ENCODE measurements at places on chromosomes 2 and 18.

DNA sequence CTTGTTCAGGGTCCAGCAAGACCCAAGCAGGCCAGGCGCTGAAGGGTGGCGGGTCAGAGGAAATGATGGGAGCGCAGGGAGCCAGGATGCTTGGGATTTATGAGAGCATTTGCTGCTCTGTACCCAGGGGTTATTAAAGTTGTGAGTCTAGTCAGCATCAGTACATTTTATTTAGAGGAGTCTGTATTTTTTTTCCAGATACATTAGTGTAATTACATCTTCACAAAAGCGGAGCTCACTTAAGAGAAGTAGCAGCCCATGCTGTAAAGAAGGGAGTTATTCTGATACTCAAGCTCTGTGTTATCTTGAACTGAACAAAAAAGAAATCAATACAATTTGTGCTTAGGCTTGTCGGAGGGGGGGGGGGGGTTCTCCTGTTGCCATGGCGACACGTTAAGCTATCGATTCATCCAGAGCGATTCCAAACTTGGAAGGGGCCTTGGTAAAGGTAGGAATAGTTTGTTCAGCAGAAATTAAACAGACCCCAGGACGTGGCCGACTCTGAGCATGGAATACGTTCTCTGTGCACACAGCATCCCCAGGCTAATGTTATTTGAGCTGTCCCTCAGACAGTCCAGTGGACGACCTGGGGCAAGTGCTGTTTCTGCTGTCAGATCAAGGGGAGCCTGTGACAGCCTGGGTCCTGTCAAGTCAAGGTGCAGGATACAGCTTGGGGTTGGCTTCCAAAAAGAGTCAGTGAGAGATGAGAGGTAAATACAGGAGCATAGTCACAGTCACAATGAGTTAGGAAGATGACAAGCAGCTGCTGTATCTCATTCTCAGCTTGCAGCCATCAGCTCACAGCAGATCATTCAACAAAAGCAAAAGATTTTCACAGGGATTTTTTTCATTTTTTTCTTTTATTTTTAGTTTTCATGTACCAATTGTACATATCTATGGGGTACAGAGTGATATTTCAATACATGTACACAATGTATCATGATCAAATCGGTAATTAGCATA is 387.6 kb downstream of the DCDC2C start:
- no peak for DNase-seq

DNA sequence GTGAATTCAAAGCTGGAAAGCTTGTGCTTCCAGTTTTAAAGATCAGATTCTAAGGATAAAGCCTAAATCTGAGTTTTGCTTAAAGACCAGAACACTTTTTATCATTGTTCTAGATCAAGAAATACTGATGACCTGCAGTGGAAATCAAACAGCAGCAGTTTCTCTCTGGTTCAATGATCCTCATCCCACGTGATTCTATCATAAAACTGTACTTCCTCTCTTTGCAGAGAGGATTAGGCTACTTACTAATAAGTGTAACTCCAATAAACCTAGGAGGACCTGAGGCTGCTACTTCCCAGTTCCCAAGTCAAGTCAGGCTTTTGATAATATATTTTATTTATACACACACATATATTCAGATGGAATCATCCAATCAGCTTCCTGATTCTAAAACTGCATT is 81.9 kb downstream of the TCF4 start:
- no peak for DNase-seq

- DNase-seq: no peak
Observed at GRCh38 chr18:13447621-13448334, 229.2 kb downstream of the LDLRAD4 start.

DNA sequence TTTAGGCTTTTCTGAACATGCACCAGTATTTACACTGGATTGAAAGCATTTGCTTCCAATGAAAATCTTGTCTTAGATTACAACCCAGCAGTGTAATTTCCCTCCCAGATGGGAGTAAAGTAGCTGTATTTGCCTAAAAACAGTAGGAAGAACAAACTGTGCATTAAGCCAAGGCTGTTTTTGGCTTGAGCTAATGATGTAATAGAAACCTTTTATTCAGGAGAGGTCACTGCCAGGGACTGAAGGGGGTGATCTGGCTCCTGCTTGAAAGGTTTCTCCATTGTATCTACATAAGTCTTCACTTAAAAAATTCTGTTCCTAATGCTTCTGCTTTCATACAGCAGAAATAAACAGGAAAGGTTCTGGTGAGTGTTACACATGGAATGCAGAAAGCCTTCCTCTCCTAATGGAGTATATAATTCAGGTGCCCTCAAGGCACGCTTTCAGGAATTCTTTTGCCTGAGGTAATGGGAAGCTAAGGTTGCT is 74.4 kb downstream of the MEIS1 start:
- DNase-seq: no peak

DNA sequence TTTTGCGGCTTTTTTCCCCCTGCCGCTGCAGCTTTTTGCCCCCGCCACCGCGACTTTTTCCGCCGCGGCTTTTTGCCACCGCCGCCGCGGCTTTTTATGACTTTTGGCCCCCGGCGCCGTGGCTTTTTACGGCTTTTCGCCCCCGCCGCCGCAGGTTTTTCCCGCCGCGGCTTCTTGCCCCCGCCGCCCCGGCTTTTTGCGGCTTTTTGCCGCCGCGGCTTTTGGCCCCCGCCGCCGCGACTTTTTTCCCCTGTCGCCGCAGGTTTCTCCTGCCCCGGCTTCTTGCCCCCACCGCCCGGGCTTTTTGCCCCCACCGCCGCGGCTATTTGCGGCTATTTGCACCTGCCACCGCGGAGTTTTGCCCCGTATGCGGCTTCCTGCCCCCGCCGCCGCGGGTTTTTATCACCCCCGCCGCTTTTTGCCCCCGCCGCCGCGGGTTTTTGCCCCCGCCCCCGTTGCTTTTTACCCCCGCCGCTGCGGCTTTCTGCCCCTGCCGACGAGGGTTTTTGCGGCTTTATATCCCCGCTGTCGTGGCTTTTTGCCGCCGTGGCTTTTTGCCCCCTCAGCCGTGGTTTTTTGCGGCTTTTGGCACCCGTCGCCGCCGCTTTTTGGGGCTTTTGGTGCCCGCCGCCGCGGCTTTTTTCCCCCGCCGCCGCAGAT is 2750.9 kb downstream of the RPIA start:
- DNase-seq: no peak

DNA sequence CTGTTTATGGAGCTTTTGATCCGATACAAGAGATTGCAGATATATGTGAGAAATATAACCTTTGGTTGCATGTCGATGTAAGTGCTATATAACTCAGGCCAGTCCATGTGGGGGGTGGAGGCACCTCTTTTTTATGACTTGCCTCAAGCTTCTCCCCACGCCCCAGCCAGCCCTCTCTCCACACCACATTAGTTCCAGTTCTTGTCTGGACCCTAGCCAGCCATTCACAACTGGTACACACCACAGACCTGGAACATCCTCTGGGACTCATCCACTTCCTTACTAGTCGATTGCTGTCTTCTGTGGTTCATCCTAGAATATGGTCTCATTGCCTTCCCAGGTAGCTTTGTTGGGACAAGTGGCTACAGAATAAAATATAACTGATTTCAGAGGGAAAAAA is 31.0 kb downstream of the GAD1 start:
- DNase-seq: no peak

DNA sequence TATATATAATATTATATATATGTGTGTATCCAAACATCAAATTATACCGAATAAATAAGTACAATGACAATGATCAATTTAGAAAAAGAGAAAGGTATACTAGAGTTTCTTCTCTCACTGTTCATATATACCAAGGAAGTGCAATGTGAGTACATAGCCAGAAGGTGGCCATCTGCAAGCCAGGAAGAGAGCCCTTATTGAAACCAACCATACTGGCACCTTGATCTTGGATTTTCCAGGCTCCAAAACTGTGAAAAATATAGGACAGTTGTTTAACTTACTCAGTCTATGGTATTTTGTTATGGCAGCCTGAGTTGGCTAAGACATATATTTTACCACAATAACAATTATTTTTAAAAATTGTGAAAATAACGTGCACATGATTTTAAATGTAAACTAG is 1490.2 kb upstream of the SLC39A10 start:
- DNase-seq: no peak

- no peak for DNase-seq
Observed at GRCh38 chr2:238382381-238382781, 44.3 kb upstream of the ASB1 start.

- DNase-seq: no peak
Observed at GRCh38 chr2:64978514-64979268, 10.5 kb upstream of the SLC1A4 start.

DNA sequence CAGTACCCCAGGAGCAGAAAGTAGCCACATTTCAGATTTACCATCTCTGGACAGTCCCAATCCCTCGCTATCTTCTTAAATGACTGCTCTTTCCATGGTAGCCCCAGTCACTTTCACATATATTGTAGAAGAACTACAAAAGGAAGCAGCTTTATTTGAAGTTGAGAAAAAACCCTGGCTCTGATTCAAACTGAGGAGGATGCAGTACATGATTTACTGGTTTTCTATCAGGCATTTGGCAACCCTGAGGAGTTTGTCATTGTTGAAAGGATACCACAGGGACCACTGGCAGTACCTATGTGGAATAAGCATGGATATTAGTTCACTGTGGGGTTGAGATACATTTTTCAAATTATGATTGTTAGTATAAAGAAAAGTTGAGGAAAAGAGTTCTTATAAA is 640.9 kb upstream of the SETBP1 start:
- DNase-seq: no peak

DNA sequence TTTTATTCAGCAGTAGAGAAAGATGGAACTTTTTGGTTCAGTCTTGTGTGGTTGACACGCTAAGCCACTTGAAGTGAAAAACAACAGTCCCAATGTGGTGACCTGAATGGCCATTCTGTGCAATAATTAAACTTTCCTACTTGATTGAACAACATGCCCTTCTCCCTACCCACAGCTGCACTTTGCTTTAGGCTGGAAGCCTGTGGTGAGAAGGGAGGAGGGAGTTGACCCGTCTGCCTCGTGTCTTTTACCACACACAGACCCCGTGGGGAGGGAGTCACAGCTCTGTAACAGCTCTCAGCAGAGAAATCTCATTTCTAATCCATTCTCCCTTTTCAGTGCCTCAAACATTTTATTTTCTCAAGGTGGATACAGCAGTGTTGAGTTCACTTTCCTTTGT is 138.2 kb upstream of the PKDCC start:
- DNase-seq: no peak

- DNase-seq: no peak
Observed at GRCh38 chr2:200847269-200847668, 17.2 kb downstream of the CLK1 start.

DNA sequence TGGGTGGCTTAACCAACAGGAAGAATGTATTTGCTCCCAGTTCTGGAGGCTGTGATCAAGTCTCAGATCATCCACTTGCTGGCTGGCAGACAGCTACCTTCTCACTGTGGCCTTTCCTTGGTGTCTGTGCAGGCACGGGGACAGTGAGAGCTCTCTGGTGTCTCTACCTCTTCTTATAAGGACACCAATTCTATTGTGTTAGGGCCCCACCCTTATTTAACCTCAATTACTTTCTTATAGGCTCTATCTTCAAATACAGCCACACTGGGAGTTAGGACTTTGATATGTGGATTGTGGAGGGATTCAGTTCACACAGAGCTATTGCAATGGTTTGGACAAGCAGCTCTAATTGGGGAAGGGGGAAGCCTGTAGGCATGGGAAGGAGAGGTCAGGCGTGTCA is 25.3 kb upstream of the IL1RN start:
- no peak for DNase-seq

- no peak for DNase-seq
Observed at GRCh38 chr18:63994783-63995399, 25.0 kb downstream of the SERPINB8 start.

DNA sequence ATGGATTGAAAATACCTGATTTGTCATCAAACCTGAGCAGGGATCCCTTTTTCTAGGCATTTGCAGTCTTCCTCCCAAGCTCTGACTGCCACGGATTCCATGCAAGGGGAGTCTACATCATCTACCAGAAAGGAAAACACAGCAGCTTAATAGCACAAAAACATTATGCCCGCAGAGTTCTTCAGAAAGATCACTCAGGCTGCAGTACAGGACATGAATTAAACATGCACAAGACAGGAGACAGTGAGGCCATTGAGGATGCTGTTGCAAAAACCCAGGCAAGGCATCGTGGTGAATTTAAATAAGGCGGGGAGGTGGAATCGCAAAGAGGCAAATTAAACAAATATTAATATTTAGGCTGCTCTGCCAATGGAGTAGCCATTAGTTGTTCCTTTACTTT is 88.5 kb downstream of the MRPS9 start:
- no peak for DNase-seq

GRCh38 chr2:165155152-165155551 is 48.7 kb downstream of the SCN3A start:
- no peak for DNase-seq

DNA sequence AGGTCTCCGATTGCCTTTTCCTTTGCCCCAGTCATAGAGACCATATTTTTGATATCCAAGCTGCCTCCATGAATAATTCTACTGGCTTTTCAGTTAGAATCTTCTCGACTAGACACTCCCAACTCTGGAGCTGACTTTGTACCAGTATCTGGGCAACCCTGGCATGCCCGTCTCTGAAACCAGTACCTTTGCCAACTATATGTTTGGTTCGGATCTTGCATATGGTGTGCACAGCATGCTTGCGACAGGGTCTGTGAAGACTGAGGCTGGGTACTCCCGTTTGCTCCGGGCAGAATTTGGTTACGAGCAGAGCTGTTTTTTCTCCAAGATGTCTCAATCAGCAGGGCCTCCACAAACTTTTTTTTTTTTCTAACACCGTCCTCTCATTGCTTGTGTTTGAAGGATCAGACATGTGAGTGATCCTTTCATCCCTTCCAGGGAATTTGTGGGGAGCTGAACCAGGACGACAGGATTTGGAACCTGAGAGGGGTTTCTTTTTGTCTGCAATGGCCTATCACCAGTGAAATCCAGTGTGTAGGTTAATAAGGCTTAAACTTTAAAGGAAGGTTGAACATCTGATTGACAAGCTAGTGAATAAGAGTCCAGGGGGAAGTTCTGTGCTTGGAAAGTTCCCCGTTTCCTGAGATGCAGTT is 322.3 kb downstream of the MYCN start:
- no peak for DNase-seq

Measured in activated T-helper 9 cell treated with anti-CD3 and anti-CD28 coated beads, Interleukin-2, amount 50 U/mL, for 16 hours (primary cell).